Activated CD8-positive, alpha-beta memory T cell treated with anti-CD3 and anti-CD28 coated beads, Interleukin-2, amount 50 U/mL, for 4 hours (primary cell): ENCODE measurements at places on chromosomes 2 and 18.

GRCh38 chr2:29726976-29727375 lies 194.4 kb downstream of the ALK start:
- no peak for DNase-seq

GRCh38 chr2:229416116-229416694 lies 145.1 kb upstream of the PID1 start:
- DNase-seq = no peak

DNA sequence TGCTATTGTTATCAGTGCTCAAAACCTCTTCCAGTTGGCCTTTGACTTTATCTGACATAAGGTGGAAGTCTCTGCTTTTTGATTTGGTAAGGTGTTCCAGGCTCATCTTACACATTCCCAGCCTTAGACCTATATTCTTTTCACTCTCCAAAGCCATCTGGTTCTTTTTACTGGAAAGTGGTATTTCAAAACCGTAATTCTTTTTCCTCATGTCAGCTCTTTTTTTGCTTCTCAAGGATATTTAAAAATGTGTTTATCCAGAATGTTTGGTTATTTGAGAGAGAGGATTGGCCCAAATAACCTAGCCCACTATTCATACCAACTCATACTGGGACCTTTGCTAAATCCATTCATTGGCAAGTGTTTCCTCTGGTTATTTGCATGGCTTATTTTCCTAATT lies 411.2 kb upstream of the PIK3C3 start:
- DNase-seq = no peak

- no peak for DNase-seq
Observed at GRCh38 chr2:236452238-236452637, 117.4 kb upstream of the ACKR3 start.

GRCh38 chr18:35144698-35145097 lies 96.1 kb upstream of the ZNF397 start:
- DNase-seq = no peak

DNA sequence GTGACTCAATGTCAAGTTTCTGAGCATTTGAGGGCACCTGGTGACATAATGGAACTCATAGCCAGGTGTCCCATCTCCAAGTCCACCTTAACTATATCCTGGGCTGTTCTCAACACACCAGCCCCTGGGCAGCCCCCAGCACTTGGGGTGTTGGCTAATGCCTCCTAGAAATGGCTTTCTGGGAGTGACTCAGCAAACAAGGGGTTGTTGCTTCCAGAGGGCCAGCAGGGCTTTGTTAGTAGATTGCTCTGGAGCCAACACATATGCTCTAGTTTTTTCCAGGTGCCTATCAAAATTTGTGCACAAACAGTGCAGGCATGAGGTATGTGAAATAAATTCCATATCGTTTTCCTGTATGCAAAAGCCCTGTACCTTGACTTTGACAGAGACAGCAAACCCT lies 448.4 kb downstream of the SLC4A3 start:
- no peak for DNase-seq

GRCh38 chr2:19667536-19667949 lies 234.2 kb downstream of the TTC32 start:
- no peak for DNase-seq

GRCh38 chr2:183359867-183360266 lies 235.6 kb downstream of the NUP35 start:
- no peak for DNase-seq

GRCh38 chr18:79554945-79555645 lies 124.5 kb upstream of the CTDP1 start:
- DNase-seq = no peak

DNA sequence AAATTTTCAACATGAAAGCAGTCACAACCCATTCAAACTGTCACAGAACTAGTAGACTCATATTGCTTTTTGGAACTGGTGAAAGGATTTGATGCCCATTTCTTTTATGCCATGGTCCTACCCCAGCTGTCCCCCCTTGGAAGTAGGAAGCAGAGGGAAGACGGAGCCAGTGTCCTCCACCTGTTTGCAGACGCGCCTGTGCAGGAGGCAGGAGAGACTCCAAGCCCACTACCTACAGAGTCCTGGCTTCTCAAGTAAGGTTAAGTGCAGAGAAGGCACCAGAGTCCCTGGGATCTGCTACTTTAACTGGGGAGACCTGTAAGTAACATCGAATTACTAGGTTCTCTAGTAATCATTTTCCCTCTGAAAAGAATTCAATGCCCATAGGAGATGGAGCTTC lies 32.7 kb upstream of the DNMT3A start:
- no peak for DNase-seq

- DNase-seq = no peak
Observed at GRCh38 chr2:240819858-240820606, at the start of gene KIF1A. Gene KIF1A (minus strand): TSS chr2:240820219. CDS start chr2:240797752, 22,467 bp downstream.
